ENCODE measurements at places on chromosomes 6 and 20. TPM values are rescaled to one million over a fixed set of nuclear protein-coding genes. Genes with fewer than 3 reads are reported as not detected.

DNA sequence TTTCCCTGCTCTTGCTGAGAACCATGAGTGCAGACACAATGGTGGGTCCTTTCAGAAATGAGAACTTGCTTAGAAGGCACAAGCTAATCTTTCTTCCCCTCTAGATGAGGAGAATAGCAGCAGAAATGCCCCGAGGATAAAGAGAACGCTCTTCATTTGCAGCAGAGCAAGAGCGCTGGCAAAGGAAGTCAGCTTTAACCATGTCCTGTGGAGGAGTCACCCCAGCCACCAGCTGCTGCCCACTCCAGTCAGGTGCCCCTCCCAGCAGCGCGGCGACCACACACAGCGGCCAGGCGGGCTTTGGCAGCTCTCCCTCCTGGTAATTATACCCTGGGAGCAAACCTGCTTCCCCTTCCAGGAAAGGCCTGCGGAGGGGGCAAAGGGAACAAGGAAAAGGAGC lies 42.4 kb upstream of the EMILIN3 start:
- peaks cover 29% of the 10 kb centered on the region for H3K4me1 ChIP-seq
- H3K4me3 ChIP-seq: no peak overlapping the region
- no peak for DNase-seq
- H3K27ac ChIP-seq: peak overlapping the region; percentile 53
- no peaks in the 10 kb centered on the region for H3K27me3 ChIP-seq

- H3K27me3 ChIP-seq: peaks cover 3% of the 10 kb centered on the region
- H3K4me1 ChIP-seq: no peaks in the 10 kb centered on the region
- DNase-seq: no peak
- no peak overlapping the region for H3K27ac ChIP-seq
- no peak overlapping the region for H3K4me3 ChIP-seq
Observed at GRCh38 chr6:43120944-43121913, 45.1 kb downstream of the PTK7 start.

DNA sequence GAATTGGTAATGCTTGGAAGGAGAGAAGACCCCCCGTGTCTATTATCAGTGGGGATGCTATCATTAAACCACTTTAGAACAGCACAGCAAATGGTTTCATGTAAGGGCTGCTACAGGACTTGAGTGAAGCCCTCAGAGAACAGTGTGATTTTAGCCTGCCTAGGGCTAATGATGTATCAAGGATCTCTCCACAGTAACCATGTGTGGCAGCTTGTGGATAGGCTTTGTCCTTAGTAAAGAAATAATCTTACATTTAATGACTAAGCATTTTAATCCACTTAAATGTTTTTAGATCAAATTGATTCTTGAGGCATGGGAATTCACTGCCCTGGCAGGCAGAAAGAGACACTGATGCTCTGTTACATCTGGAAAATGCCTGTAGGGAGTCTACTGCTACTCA lies 495.1 kb downstream of the NKAIN2 start:
- no peak overlapping the region for H3K27ac ChIP-seq
- H3K27me3 ChIP-seq: no peaks in the 10 kb centered on the region
- DNase-seq: no peak
- no peaks in the 10 kb centered on the region for H3K4me1 ChIP-seq
- no peak overlapping the region for H3K4me3 ChIP-seq

DNA sequence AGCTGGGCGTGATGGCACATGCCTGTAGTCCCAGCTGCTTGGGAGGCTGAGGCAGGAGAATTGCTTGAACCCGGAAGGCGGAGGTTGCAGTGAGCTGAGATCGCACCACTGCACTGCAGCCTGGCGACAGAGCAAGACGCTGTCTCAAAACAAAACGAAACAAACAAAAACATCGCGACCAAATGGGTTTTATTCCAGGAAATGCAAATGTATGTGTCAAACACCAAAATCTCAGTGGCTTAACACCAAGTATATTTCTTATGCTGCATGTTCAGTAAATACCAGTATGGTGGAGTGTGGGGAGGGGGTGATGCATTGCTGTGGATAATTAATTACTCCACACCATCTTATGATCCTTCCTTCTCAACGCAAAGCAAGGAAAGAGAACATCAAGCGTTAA lies 28.1 kb downstream of the ACTR5 start:
- DNase-seq: no peak
- H3K27me3 ChIP-seq: no peaks in the 10 kb centered on the region
- H3K4me1 ChIP-seq: no peaks in the 10 kb centered on the region
- peaks cover 33% of the 10 kb centered on the region for H3K36me3 ChIP-seq
- H3K27ac ChIP-seq: no peak overlapping the region

Gene AHCY
- 90.2 TPM for total RNA-seq

DNA sequence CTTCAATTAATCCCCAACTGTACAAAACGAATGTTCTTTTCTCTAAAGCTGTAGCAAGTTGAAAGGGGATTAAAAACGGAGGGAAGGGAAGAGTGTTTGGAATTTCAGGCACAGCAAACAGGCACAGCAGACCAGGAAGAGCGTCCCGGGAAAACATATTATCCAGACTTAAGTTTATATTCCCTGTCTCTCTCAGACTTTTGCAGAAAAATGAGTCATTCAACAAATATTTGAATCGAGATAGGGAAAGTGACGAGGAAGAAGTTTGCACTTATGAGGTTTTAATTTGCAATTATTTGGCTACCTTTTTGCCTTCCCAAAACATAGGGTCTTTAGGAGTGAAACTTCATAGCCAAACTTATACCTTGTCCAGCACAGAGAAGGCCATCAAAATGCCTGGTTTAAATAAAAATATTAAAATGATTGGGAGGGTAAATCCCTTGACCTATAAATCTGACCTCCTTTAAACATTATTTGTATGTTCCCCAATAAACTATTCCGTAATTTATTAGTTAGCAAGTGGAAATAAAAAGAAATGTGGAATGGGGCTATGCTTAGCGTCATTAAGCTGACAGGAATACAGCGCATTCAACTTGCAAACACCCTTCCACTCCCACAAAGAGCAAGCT lies 16.0 kb downstream of the HFE start:
- H3K4me1 ChIP-seq: peaks cover 26% of the 10 kb centered on the region
- no peak for DNase-seq
- peak overlapping the region; percentile 85 for H3K4me3 ChIP-seq
- peaks cover 2% of the 10 kb centered on the region for H3K27me3 ChIP-seq
- H3K27ac ChIP-seq: peak overlapping the region; percentile 98

DNA sequence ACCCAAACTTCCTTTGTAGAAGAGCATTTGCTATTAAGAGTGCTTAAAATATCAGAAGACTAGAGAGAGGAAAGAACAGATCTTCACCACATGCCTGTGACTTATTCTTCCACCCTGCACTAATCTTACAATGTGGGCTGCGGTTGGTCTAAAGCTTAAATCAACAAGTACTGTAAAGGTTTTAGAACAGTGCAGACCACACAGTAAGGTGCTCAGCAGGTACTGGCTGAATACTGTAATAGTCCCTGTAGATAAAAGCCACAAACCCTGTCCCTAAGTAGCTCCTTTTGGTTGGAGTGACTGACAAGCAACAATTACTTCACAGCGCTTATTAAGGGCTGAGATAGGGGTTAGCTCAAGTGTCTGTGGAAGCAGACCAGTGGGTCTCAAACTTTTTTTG lies 972 bp upstream of the PHF3 start:
- H3K27me3 ChIP-seq: peaks cover 3% of the 10 kb centered on the region
- H3K4me1 ChIP-seq: peaks cover 29% of the 10 kb centered on the region
- DNase-seq: no peak

Gene PRSS16
- 0.82 TPM for total RNA-seq

DNA sequence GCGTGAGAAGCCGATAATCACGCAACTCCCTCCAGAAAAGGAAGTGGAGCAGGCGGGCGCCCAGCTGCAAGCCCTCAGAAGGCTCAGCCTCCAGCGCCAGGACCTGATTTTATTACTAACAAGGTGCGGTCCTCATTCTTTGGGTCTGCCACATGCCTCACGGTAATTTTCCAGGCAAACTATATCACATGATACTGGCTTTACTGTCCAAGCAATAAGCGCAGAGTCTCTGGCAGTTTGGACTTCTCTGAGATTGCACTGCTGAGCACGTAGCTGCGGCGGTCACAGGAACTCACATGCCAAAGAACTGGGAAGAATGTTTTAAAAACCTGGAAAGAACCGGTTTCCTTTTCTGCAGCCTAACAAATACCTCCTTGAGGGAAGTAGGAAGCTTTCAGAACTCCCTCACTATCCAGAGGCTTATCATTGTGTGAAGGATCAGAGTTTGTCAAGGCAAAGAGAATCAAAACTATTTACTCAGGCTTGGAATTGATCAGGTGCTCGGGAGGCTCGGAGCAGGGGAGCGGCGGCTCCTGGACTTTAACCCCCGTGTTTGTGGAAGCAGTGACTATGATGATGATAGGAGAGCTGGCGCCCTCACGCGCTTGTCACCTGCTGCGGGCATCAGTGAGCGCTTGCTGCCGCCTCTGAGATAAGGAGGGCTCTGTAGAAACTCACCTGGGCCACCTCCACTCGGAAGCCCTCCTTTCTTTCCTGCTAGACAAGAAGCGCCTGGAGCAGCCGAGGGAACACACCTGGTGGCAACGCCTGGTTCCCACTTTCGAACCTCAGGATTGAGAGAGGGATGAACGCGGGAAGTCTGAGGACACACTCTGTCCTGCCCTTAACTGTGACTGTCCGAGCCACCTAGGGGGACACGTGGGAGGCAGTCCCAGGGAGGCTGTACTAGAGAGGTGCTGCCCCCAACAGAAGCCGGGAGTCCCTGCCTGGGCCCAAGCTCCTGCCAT lies 27.2 kb upstream of the SYNJ2 start:
- DNase-seq: no peak
- peaks cover 16% of the 10 kb centered on the region for H3K27me3 ChIP-seq
- peaks cover 5% of the 10 kb centered on the region for H3K36me3 ChIP-seq
- no peaks in the 10 kb centered on the region for H3K4me1 ChIP-seq

Gene SYTL3
- total RNA-seq: 48.3 TPM

DNA sequence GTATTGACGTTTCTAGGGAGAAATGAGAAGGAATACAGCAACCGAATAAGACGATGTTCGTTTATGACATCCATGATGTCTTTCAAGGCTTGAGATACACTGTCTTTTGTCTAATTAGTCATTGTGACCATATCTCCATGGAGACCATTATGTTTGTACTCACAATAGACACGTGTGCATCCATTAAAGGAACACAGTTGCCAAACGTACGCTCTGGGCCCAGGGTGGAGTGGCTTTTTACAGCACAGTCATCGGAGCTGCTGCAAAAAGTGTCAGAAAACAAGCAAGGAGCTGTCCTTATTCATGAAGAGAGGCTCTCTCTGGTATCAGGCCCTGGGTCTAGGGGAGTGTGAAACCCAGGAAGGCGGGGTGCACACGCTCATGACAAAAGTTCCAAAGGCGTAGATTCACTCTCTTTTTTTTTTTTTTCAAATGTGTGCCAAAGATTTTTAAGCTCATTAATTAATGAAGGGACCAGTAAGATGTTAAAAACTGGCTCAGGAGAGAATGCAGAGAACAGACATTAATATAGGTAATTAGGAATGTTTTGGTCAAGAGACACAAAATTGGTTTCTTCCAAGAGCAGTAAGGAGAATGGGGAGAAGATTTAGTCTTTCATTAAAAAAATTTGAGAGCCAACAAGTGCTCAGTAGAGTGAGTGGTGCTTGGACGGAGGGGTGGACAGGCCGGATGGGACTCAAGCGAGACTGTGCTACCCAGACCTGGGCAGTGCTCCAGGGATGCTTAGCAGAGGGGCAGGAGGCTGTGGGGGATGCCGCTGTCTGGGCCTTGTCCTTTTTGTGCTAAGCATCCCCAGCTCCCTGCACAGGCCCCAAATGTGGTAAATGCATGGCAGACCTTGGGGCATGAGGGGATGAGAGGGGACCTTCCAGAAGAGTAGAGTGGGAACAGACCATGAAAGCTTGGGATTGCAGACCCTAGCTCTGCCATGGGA lies 34.9 kb upstream of the GTSF1L start:
- H3K4me3 ChIP-seq: no peak overlapping the region
- H3K36me3 ChIP-seq: peaks cover 2% of the 10 kb centered on the region
- H3K27ac ChIP-seq: no peak overlapping the region
- H3K4me1 ChIP-seq: no peaks in the 10 kb centered on the region

DNA sequence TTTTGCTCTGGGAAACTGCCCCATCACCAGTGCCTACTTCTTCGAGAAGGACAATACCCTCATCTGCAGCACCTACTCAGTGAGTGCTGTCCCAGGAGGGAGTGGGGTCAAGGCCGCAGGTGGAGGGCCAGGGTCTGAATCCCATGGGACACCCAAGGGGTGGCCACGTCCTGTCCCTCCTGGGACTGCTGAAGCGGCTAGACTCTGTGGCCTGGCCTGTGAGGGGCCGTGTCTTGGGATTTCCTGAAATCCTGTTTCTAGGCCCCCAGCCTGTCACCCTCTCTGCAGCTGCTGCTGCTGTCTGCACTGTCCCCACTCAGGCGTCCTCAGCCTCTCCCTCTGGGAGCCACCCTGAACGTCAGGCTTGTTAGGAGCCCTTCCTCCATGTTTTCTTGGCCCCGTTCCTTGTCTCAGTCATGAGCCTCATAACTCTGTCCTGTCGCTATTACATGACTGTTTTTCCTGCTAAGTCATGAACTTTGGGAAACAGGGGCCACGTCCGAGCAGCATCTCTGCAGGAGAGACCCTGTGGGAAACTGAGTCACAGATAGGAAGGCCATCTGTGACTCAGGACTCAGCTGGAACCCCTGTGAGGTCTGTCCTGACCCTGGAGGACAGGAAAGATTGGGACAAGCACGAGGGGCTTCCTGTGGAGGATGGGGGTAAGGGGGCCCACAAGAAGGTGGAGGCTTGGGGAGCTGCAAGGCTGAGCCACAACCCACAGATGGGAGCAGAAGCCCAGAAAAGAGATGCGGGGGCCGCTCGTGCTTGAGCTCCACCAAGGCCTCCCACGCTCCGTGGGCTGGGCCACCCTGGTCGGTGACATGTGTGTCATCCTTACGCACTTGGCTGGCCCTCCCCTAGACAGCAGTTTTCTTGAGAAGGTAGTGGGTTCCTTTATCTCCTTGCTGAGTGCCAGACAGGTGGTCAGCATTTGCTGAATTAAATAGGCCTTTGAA lies 49.9 kb downstream of the EFCAB8 start:
- DNase-seq: no peak
- no peaks in the 10 kb centered on the region for H3K27me3 ChIP-seq
- H3K4me3 ChIP-seq: no peak overlapping the region
- peaks cover 13% of the 10 kb centered on the region for H3K4me1 ChIP-seq
- H3K36me3 ChIP-seq: no peaks in the 10 kb centered on the region

Gene GSTA3
- not detected for total RNA-seq

DNA sequence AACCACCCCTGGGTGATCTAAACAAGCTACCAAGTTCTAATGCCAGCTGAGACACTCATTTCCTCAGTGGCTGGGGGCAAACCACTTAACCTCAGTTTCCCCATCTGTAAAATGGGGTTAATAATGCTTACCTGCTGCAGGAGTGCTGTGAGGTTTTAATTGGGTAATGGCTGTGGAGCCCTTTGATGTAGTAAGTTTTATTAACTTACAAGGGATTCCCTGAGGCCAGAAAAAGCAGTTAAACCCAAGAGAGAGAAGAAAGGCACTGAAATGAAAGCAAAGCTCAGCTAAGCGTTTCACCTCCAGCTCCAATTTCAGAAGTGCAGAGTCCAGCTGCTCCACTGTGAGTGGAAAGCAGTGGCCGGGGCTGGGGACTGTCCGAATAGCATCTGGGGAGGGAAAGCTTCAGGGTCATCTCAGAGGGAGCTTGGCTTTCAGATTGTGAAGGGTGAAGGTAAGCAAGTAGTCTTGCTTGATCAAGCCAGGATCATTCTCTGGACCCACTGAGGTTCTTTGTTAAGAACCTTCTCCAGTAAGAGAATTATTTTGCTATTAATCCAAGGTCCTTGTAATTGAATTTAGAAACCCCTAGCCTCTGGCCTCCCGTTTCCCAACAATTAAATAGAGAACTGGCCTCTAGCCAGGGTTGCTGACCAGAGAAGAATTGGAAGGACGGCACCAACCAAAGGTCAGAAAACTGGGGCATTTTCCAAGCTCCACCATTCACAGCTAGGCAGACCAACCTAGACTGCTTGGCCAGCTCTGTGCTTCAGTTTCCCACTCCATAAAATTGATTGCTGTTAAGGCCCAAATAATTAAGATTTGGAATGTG lies 20.9 kb upstream of the TCP11 start:
- H3K27ac ChIP-seq: no peak overlapping the region
- no peaks in the 10 kb centered on the region for H3K36me3 ChIP-seq
- peaks cover 38% of the 10 kb centered on the region for H3K27me3 ChIP-seq
- no peak overlapping the region for H3K4me3 ChIP-seq
- no peaks in the 10 kb centered on the region for H3K4me1 ChIP-seq
- DNase-seq: no peak
